Activated T-helper 9 cell treated with anti-CD3 and anti-CD28 coated beads, Interleukin-2, amount 50 U/mL, for 16 hours (primary cell): ENCODE measurements at places on chromosomes 5 and 9.

DNA sequence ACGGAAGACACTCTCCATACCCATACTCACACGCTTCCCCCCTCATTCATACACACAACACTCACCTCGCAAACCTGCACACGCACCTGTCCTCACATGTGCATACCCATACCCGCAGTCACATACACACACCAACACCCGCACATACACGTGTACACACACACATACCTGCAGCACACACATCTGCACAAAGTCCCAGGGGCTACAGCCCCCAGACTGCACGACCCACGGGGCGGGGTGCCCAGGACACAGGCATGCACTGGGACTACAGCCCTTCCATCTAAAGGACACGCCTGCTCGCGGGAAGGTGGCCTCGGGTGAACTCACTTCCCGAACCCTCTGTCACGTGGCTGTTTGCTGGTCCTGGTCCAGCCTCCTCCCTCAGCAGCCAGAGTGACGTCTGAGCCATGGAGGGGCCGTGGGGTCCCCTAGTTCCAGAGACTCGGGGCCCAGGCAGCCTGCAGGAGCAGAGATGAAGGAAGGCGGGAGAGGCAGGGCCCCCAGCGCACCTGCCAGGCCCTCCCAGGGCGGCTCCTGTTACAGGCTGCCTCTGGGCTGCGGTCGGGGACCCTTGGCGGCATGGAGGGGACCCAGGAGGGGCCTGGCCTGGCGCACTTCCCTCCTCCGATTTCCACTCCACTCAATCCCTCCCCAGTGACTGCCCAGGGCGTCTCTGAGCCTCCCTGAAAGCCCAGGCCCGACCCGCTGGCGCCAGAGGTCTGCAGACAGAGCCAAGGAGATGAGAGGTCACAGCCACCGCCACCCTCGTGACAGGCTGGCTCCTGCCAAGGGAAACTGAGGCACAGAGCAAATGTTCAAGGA, 8.1 kb downstream of the SLC12A7 start:
- no peak for DNase-seq

- DNase-seq = no peak
These were observed 25.1 kb upstream of the MELK start for GRCh38 chr9:36547598-36547997.

GRCh38 chr5:131281133-131281867, 17.4 kb downstream of the CDC42SE2 start:
- no peak for DNase-seq

DNA sequence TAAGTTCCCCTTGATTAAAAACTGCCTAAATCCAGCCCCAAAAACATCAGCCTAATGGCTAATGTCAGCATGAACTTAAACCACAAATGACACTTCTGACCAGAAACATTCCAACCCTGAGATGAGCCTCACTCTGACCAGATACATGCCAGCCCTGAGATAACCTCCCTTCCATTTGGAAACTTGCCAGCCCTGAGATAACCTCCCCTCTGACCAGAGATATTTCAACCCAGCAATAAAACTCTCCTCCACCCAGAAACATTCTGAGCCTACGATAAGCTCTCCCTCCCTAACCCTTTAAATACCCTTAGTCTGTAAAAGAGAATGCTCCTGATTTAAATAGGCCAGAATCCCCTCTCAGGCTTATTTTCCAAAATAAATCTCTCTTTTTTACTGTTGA, 1035.7 kb upstream of the NUDT12 start:
- DNase-seq = no peak

DNA sequence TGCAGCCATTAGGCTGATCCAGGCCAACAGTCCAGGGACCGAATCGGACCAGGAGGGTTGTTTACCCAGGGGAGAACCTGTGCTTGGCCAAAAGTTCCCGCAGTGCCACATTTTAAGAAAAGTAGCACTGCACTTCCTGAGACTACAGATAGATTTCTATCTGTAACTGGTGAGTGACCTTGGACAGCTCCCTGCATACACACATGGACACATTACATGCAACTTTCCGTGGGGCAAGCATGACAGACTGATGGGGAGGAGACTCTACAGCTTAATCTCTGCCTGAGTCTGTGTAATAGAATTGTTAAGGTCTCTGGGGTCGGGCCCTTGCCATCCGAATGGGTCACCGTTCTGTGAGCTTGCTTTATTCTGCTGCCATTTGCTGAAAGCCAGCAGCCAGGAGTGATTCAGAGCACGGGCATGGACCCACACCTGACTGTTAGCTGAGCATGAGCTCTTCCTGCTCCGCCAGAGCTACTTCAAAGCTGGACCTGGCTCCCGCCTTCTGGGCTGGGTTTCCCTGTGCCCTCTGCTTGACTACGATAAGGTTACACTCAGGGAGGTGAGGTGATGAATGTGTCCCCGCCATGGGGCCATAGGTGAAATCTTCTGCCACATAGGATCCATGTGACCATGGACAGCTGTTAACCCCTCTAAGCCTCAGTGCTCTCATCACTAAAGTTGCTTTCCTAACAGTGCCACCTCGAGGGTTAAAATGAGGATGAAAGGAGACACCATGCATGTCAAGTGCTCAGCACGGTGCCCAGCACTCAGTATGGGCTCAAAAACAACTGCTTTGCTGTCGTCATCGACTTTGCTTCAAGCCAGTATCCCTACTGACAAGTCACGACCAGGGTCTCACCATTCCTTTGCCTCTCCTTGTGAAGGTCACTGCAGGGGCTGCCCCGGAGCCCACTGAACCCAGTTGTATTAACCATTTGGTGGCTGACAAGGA, 200.0 kb downstream of the MELK start:
- no peak for DNase-seq

- no peak for DNase-seq
These were observed 619.9 kb downstream of the KIF4B start for GRCh38 chr5:155633338-155633957.

DNA sequence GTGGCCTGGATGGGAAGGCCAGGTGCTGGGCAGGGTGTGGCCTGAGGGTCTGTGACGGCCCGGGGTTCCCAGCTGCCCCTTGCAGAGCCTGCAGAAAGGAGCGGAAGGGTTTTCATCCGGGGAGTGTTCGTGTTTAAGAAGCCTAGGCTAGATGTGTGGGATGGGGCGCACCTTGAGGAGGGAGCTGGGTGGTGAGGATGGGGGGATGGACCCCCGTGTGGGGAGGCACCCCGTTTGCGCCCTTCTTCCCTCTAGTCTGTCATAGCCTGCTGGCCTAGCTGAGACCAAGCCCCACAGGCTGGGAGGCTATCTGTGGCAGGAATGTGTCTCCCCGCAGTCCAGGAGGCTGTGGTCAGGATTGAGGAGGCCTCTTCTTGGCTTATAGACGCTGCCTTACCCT, 11.9 kb downstream of the RNU6ATAC start:
- DNase-seq = no peak

DNA sequence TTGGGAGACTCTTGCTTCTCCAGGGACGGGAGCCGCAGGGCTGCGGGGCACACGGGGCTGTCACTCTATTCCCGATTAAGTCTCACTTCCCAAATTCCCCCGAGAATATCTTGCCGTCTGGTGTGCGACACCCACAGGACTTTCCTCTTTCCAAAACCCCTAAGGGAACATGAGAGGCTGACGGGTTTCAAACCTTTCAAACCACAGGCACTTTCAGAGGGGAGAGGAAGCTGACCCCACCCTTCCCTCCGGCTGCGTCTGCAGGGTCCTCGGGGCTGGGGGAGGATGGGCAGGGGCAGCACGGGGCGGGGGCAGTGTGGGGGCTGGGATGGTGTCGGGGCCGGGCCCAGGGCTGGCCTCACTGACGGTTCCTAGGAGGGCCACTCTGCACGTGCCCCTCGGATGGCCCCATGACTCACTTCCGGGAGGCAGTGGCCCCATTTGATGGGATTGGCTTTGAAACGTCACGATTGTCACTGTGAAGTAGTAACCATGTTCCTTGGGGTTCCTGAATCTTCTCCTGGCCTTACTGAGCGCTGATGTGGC, 38.2 kb downstream of the SLC9A3 start:
- DNase-seq = no peak

DNA sequence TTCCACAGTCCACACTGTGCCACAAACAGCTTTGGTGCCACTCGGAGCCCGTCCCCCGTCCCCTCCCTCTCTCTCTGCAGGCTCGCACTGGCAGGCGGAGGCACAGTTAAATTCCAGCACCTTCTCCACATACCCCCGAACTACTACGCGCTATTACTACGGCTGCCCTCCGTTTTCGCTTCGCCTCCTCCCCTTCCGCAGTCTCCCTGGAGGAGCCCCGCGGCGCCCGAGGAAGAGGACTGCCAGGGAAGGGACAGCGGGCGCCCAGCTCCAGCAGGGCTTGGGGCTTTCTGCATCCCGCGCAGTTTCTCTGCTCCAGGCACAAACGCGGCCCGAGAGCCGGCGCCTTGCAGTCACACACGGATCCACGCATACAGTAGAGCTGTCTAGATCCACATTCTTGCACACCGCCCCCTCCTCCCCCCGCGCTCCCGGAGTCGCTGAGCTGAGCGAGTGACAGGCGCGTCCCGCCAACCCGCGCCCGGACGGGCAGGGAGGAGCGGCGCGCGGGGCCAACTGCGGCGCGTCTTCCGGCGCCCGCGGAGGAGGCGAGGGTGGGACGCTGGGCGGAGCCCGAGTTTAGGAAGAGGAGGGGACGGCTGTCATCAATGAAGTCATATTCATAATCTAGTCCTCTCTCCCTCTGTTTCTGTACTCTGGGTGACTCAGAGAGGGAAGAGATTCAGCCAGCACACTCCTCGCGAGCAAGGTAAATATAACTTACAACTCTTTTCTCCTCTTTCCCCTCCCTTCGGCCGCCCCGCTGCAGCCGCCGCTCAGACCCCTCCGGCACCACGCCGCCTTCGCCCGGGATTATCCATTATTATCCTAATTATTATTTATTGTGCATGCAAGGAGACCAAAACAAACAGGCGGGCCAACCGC, at the start of gene SMARCA2:
Gene SMARCA2, plus strand, starts transcription at position 652 of the 885 bp plus-strand sequence. CDS start 13,676 bp downstream, outside the sequence.
- peak; percentile 97 for DNase-seq
